ENCODE measurements at places on chromosomes 2 and 18.

GRCh38 chr2:53641290-53641689, 126.3 kb upstream of the CHAC2 start:
- no peak for DNase-seq

GRCh38 chr2:11914455-11914854, 168.0 kb downstream of the LPIN1 start:
- DNase-seq, result no peak

GRCh38 chr18:79804130-79804787, 6.5 kb downstream of the KCNG2 start:
- no peak for DNase-seq

DNA sequence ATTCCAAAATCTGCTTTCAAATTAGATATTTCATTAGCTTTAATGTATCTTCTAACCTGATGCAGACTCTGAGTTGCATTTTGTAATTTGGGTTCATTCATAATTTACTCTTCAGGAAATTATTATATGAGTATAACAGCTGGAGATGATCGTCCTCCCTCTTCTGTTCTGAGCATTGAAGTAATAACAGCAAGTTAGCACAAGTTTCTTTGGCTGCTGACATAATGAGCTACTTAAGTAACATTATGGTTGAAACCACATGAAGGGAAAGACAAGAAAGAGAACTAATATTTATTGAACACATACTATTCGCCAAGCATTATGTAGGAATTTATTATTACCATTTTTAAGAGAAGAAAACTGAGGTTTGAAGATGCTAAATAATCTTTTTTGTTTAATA, 75.1 kb downstream of the CPO start:
- no peak for DNase-seq

GRCh38 chr2:180474716-180475115, 467.6 kb upstream of the CWC22 start:
- DNase-seq, result no peak

GRCh38 chr2:12096051-12096787, 349.8 kb downstream of the LPIN1 start:
- no peak for DNase-seq

DNA sequence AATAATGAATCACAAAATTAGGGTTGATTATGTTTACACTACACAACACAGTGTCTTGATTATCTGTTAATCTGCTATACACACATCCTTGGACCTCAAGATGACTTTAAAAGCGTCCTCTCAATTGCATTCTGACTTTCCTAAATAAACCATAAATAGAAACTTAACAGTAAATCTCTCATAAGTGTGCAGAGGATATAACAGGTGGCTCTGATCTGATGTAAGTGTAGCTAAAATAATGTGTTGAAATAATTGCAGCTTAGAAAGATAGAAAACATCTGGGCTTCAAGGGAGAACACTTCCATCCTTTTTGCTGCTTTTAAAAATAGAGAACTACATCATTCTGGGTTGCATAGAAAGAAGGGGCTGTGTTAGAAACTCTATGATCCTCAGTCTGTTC, 78.4 kb upstream of the EFEMP1 start:
- no peak for DNase-seq

- peak; percentile 20 for DNase-seq
Measured at GRCh38 chr18:67938660-67939059, 422.1 kb upstream of the DSEL start.

- peak; percentile 5 for DNase-seq
Measured at GRCh38 chr2:54122171-54122935, 6.9 kb downstream of the ACYP2 start.

- peak; percentile 25 for DNase-seq
Measured at GRCh38 chr2:166092889-166093288, 34.9 kb downstream of the SCN1A start.

DNA sequence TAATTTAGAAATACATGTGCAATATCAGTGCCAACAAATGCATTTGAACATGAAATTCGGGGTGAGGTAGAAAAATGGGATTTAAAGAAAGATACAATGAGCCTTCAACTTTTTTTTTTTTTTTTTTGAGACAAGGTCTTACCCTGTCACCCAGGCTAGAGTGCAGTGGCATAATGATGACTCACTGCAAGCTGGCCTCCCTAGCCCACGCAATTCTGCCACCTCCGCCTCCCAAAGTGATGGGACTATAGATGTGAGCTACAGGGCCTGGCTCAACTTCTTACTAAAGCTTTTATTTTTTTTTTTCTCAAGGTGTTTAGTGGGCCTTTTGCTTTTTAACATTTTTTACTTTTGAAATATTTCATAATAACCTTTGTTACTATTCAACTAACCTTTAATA, 365.6 kb downstream of the LRRTM4 start:
- no peak for DNase-seq

DNA sequence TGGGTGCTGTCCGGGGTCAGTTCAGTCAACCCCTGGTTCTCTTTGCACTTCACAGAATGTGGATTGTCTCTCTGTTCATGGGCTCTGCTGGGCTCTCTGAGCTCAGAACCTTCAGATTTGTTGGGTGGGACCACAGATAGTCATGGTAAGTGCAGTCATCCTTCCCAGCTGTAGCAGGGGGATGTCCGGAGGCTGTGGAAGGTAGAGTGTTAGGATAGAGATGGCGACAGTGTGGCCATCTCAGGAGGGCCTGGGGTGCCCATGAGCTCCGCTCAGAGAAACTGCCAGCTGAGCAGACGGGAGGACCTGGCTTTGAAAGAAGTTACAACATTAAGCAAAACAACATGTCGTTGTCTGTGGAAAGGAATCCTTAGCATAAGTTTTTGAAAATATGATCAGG, 149.8 kb downstream of the FAM210A start:
- no peak for DNase-seq

GRCh38 chr18:70454704-70455322, 166.0 kb downstream of the SOCS6 start:
- DNase-seq, result peak; percentile 64

- no peak for DNase-seq
Measured at GRCh38 chr2:211487733-211488132, 931.3 kb downstream of the CPS1 start.

DNA sequence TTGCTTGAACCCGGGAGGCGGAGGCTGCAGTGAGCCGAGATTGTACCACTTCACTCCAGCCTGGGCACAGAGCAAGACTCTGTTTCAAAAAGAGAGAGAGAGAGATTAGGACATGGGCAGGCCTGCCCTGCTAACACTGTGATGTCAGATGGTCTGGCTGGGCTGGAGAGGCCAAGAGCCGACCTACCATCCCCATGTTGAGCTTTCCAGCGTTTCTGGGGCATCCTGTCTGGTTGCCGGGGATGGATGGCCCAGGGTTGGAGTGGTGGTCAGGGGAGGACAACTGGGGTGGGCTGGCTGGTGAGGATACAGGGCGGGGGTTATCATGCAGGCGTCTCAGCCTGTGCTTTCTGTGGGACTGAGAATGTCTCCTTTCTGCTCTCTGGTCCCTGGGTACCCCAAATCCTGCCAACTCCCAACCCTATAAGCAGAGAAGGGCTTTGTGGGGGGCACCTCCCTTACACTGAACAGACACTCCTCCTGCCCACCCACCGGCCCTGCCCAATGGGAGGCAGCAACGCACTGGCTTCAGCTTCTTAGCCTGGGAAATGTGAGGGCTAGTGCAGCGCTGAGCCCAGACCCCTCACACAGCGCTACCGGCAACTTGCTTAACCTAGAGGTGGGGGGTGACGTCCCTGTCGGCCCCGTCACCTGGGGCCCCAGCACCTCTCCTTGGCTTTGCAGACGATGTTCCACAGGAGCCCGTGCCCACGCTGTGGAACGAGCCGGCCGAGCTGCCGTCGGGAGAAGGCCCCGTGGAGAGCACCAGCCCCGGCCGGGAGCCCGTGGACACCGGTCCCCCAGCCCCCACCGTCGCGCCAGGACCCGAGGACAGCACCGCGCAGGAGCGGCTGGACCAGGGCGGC, 5.4 kb downstream of the SNORC start:
- no peak for DNase-seq

- DNase-seq, result no peak
Measured at GRCh38 chr2:105924932-105925331, 180.2 kb downstream of the NCK2 start.

DNA sequence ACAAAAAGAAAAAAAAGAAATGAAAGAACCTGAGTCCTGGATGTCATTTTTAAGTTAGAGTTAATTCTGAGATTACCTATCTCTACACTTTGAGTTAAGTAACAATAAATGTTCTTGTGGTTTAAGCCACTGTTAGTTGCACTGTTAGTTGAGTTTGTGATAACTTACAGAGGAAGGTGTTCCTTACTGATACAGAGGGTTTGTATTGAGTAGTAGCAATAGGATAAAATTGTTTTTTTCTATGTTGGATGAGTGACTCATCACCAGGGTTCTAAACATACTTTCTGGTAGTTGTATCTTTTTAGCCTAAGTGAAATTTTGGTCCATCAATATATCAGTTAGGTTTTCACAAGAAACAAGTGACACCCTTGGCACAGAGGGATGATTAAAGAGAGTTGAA, 4.0 kb upstream of the LCLAT1 start:
- no peak for DNase-seq

DNA sequence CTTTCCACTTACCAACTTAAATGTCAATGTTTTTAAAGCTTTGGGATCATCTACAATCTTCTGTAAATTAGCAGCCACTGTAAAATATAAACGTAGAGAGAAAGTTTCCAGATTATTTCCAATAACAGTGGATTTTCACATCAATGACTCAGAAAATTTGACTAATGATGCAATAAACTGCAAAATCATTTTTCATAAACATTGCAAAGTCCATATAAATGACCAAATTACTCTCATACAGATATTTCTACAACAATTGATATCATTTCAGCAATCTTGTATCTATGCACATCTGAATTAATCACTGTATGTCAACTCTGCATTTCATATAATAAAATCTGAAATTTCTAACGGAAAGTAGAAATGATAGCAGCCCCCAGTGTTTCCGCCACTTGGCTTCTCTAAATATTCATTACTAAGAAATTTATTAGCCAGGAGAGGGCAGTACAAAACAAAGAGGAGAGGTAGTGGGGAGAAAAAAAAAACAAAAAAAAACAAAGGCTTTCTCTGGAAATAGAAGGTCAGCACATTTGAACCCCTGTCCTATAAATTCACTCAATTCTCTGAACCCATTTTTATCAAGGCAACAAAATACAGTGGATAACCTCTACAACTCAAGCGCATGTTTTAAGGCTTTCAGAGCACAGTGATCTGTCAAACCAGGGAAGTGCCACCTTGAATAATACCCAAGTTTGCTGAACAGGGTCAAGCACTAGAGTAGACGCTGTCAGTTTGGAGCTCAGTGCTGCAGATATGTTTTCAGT, 282.6 kb downstream of the STK39 start:
- no peak for DNase-seq

DNA sequence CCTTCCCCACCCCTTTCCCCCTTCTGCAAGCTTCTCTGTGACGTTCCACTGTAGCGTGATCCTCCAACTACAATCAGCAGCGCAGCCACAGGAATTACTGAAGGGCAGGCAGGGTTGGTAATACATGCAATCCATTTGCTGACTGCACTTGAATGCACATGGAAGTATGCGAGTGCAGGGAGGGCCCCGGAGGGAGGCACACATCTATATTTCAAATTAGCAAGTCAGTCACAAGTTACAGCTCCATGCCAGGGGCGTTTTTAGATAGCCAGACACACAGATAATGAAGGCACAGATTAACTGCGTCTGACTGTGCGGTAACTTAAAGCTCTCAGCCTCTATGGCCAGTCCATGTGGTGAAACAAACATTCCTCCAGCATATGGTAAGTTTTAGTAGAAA, 209.2 kb upstream of the GATA6 start:
- peak; percentile 31 for DNase-seq

DNA sequence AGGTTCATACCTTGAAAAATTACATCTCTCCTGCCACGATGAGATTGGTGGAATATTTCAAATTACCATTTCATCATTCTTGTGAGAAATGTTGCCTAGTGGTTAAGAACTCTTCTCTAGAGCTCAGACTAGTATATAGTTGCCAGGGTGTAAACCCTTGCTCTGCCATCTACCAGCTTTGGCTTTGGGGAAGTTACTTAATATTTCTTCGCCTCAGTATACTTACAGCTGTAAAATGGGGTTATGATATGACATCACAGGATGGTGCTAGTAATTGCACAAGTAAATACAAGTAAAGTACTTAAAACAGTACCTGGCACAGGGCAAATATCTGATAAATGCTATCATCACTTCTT, 1.5 kb downstream of the SPOPL start:
- peak; percentile 3 for DNase-seq

GRCh38 chr18:7596147-7596546, 29.0 kb downstream of the PTPRM start:
- peak; percentile 63 for DNase-seq

DNA sequence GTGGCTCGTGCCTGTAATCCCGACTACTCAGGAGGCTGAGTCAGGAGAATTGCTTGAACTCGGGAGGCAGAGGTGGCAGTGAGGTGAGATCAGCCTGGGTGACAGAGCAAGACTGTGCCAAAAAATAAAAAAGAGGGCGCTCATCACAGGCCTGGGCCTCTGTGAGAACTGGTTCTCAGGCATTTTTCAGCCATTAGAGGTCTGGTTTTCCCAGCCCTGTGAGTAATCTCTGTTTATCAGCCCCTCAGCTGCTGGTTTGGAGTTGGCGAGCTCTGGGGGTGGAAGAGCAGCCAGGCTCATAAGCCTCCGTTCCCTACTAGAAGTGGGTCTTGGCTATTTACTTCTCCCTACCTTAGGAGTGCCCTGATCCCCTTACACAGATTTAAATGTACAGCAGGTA, 53.1 kb downstream of the CHRNA1 start:
- peak; percentile 33 for DNase-seq

All from fibroblast of skin of right biceps (primary cell).